NCI-H1436 (cell line): ENCODE measurements at places on chromosomes 3 and 15.

DNA sequence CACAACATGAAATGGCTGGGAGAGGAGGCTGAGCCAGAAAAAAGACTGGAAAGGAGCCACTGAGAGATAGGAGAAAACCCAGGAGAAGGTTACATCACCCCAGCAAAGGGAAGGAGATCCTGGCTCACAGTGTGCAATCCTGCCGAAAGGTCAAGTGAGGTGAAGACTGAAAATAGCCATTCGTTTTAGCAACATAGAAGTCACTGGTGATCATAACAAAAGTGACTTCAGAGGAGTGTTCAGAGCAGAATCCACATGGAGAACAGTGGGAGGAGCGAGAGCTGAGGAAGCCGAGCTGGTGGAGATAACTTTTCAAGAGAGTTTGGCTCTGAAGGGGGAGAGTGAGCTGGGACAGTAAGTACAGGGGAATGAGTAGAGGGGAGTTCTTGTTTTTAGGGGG, 5.4 kb upstream of the HEG1 start:
- no peak for DNase-seq

DNA sequence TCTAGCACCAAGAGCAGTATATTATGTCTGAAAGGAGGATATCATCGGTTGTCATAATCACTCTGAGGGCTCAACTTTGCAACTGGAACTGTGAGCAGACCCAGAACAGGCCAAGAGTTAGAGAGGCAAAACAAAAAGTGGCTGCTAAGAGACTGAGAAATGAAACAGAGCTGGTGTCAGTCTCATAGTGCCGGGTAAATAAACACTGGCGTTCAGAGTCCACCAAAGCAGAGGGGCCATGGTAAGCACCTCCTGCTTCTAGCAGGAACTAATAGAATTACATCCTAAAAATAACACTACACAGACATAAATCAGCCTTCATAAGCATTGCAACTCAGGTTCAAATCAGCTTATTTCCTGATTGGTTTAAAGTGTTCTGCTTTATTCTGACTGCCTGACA, 10.3 kb upstream of the IL12A start:
- DNase-seq = no peak

- DNase-seq = peak; percentile 56
Measured at GRCh38 chr15:41231422-41232226, 556 bp downstream of the CHP1 start.

DNA sequence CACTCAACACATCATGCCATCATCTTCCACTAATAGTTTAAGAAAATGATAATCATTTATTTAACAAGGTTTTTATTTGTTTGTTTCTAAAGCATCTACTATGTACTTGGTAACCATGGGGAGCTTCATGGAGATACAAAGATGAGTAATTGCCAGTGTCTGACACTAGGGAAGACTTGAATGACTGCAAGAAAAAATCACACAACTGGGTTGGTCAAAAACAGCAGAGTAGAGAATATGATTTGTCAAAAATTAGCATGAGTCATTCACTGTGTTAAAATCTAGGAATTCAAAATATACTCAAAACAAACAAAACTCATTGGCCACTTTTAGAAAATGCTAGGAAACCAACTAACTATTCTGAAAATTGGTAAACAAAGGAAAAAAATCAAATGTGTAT, 6.3 kb downstream of the BNC1 start:
- no peak for DNase-seq

- no peak for DNase-seq
Measured at GRCh38 chr15:82568986-82569385, 28.7 kb upstream of the RPS17 start.

DNA sequence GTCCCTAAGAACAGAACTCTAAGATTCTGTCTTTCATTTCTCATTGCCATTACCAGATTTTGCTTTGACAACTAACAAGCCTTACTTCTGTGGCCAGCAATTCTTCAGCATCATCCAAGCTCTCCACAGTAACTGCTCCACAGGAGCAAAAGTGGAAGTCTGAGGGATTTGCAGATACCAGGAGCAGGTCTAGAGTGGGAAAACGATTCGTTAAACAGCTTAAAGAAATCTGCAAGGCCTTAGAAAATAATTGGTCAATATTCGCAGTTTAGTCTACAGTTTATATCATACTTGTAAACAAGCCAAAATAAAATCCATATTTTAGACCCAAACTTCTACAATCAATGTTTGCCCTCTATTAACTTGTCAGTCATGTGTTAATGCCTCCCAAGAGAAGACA, 24.1 kb downstream of the MYH15 start:
- no peak for DNase-seq

GRCh38 chr15:66149871-66150270, 103.7 kb downstream of the MEGF11 start:
- DNase-seq = no peak

- no peak for DNase-seq
Measured at GRCh38 chr15:33119865-33120264, 74.6 kb downstream of the FMN1 start.

GRCh38 chr3:184314363-184314699, at the start of gene EIF4G1:
Gene EIF4G1, plus strand, starts transcription at chr3:184314606. Its CDS starts 1,191 bp downstream, at chr3:184315797.
- DNase-seq = peak; percentile 95
